Activated CD8-positive, alpha-beta memory T cell treated with anti-CD3 and anti-CD28 coated beads for 48 hours (primary cell): ENCODE measurements at places on chromosomes 4 and X.

- DNase-seq, result no peak
Measured at GRCh38 chr4:17090063-17090462, 191.6 kb upstream of the LDB2 start.

DNA sequence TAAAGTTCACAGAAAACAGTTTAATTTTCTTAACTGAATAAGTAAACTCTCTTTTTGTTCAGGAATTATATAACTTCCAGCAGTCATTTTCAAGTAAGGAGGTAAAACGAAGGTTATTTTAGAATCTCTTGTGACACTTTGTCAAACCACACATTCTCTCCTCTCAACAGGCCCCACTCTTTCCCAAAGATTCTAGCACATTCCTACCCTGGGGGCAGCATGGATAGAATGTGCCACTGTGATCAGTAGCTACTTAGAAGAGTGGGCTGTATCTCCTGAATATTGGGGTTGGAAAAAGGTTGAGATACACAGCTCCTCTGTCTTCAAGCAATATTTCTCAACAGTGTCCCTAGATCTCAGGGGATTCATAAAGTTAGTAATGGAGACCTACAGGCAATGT, 157.6 kb downstream of the EMCN start:
- DNase-seq, result no peak

GRCh38 chrX:47973235-47973634, 30.6 kb downstream of the ZNF182 start:
- DNase-seq, result no peak

DNA sequence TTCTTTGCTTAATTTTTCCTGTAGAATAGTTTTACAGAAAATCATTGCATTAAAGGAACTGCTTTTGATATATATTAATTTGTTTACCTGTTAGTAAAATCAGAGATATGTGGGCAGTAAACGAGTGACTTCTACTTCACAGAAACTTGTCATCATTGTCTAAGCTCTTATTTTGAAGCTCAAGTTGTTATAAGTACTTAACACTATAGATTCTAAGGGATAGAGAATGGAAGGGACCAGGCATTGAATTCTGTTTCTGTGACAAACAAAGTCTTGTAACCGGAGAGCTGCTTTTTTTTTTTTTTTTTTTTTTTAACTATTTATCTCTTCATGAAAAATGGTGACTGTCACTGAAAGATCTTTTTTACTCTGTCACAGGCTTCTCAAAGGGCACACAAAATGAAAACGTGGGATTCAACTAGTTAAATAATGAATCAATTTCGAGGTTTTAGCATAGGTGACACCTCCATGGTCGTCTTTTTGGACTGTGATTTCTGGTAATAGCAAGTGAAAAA, 14.4 kb downstream of the STK26 start:
- no peak for DNase-seq

DNA sequence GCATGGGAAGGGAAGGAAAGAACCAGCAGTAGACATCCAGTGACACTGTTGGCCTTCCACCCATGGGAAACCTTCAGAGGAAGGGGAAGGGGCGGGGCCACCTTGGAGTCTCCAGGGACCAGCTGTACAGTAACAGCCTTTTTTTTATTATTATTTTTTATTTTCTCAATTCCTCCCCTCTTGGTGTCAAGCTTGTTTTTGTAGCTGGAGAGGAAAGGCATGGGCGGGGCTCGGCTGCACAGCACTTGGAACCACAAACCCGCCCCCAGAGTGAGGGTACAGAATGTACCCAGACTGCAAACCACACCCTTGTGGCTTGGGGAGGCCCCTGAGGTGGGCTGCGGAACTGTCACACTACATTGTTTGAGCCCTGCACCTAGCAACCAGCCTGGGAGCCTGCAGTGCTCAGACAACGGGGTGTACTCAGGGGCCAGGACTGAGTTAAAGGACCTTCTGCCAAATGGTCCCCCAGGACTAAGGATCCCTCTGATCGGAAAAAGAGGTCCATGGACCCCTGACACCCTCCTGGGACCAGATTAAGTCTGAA, 45.7 kb downstream of the PRPS1 start:
- peak; percentile 61 for DNase-seq

- DNase-seq, result no peak
Measured at GRCh38 chr4:106565727-106566126, 197.1 kb upstream of the GIMD1 start.

- DNase-seq, result no peak
Measured at GRCh38 chr4:56874166-56874565, 33.5 kb upstream of the REST start.

DNA sequence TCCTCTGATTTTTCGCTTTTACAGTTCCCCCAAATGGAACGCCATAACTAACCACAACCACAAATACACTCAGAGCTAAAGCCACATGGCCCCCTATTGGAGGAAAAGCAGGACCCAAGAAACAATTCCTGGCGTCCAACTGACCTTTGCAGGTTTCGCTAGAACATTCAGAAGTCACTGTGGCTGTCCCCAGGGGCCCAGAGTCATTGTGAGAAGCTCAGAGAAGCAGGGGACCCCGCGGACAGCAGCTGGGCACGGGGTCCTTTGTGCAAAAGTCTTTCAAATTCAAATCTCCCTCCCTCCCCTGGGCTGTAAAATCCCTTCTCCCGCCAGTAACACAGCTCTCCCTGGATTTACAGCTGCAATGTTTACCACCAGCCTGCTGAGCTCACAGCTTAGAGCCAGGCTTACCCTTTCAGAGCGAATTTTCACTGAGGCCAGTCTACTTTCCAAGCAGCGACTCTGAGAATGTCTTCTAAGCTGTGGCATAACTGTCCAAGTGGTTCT, 214.8 kb downstream of the CRLF2 start:
- DNase-seq, result no peak
